ENCODE measurements at places on chromosomes 6 and 20.
A peak's percentile ranks its signal among the peaks of the same experiment; 100 is the strongest.

- peak; percentile 18 for DNase-seq
Observed at GRCh38 chr6:44275749-44276648, 5.7 kb downstream of the TMEM151B start.

- DNase-seq: peak; percentile 57
Observed at GRCh38 chr6:119350202-119350951, 816 bp upstream of the MAN1A1 start.

DNA sequence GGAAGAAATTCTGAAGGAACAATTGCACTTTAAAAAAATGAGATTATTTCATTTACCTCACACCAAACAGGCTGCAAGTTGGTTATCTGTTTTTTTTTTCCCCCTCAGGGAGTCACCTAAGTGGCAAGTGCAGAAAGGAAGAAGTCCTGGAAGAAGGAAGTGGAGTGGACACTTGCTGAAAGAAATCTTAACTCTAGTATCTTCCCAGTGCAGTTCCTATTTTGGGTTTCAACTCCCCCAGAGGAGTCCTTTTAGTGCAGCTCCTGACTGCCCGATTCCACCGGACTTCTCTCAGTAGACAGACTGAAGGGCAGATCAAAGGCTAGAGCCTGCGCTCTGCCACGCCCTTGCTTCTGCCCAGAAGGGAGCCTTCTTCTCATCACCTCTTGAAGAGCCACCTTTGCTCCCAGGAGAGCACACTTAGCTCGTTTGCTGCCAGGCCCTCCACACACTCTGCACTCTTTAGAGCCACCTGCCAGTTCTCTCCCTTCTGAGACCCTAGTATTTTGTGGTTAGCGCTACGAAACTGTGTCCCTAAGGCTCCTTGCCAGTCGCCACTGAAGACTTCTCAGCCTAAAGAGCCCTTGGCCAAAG lies 4.9 kb downstream of the MTCL3 start:
- DNase-seq: no peak

DNA sequence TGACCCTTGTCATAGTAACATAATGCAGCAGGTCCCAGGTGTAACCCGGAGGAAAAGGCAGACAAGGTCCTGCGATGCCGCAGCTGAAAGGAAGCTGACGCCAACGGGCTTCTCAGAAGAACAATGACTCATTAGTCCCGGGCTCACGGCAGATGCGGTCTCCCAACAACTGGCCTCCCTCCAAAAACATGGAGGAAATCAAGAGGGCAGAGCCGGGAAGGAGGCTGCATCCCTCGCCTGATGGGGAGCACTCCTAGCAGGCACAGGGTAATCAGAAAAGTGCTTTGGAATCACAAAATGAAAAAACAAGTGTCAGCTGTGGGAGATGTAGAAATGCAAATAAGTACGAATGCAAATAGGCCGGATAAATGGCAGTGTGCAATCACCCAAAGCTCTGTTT lies 165.2 kb upstream of the AGPAT4 start:
- DNase-seq: peak; percentile 39

DNA sequence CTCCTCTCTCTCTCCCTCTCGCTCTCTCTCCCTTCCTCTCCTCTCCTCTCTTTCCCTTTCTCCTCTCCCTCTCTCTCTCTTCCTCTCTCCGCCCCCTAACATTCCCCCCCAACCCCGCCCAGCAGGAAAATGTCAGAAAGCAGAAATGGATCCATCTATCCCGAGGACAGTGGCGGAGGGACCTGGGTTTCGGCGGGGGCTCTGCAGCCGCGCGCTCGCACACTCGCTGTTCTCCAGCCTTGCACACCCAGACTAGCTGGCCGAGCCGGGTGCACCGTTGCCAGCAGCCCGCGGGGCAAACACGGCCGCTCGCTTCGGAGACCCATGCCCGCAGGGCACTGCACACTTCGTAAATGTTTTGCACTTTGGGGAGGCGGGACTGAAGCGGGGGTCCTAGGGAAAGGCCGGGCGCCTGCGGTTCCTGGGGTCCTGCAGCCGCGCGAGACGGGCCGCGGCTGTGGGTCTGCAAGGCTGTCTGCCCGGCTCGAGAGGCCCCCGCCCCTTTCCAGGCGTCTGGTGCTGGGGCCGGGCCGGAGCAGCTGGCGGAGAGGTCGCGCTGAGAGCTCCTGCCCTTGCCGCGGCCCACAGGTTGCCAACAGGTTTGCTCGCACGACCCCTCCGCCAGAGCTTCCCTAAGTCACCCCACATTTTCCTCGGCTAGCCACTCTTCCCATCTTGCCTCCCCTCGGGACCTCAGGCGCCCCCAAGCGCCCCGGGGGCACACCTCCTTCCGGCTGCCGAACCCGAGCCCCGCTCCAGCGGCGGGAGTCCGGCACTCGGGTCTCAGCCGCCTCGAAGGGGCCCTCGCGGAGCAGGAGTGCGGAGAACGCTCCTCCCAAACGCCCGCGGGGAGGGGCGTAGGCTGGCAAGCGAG lies 818 bp upstream of the MDGA1 start:
- DNase-seq: peak; percentile 28

DNA sequence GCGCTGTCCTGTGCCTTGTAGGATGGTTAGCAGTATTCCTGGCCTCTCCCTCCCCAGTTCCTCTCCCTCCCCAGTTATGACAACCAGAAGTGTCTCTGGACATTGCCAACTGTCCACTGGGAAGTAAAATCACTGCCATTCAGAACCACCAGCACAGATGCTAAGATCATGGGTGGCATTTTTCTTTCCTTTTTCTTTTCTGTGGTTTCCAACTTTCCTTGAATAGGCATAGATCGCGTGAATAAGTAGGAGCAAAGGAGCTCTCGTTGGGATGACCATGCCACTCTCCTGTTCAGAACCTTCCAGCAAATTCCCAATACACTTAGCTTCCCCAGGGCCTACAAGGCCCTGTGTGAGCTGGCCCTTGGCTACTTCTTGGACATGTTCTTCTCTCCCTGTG lies 59.0 kb downstream of the EYA2 start:
- no peak for DNase-seq

GRCh38 chr20:21583486-21584168 lies 69.8 kb upstream of the NKX2-2 start:
- DNase-seq: peak; percentile 95

DNA sequence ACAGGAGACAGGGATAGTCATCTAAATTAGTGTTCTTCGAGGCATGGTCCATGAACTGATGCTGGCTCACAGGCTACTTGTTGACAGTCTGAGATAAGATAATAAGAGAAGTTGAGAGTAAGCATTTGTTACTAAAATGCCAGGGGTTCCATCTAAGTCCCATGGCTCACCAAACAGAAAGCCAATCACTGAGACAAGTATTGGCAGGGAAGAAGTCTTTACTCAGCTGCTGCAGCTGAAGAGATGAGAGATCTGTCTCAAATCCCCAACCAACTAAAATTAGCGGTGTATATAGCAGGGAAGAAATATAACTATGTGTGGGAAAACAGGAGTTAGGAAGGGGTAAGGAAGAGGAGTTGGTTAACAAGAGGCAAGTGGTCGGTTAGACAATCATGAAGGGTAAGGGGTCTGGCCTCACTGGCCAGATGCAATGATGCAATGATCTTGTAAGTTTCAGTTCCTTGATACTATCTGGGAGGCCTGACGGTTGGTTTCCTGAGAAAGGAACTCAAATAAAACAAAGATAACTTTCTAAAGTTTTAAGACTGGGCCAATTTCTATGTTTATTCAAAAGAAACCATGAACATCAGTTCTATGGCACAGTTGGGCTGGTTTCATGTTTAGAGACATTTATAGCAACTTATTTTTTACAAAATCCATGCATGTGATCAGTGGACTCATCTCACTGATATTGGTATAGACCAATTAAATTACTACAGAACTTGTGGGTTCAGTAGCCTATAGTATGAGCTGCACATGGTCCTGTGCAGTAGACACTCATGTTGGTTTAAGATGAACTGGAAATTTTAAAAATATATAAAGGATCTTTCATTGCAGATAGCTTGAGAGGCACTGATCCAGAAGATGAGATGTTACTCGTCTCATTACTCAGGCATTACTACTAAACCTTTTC lies 9.9 kb upstream of the HEBP2 start:
- no peak for DNase-seq

DNA sequence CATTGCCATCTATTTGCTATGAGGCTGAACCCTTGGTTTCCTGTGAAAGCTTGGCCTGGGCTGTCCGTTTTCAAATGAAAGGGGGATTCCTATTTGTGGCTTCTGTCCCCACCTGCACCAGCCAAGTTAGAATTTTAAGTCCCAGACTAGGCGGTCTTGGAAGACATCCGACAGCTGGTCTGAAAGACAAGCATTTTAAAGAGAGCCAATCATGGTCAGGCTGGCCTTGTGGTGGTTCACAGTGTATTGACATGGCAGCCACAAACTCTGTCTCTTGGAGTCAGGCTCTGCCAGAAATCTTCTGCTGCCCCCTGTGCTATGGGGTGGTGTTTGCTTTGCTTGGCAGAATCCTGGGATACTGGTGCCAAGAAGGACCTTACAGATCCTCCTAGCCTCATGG lies 319.2 kb upstream of the MOCS1 start:
- no peak for DNase-seq

DNA sequence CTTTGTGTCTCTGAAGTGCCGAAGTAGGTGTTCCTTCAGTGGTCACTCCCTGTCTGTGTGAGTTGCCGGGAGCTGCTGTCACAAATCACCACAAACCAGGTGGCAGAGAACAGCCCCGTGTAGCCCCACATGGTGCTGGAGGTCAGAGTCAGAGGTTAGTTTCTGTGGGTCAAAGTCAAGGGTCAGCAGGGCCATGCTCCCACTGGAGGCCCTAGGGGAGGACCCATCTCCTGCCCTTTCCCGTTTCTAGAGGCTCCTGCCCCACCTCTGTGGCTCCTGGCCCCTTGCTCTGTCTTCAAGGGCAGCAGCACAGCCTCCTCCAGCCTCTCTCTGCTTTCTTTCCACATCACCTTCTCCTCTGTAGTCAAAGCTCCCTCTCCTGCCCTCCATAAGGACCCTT lies 264.3 kb downstream of the TAF4 start:
- no peak for DNase-seq

DNA sequence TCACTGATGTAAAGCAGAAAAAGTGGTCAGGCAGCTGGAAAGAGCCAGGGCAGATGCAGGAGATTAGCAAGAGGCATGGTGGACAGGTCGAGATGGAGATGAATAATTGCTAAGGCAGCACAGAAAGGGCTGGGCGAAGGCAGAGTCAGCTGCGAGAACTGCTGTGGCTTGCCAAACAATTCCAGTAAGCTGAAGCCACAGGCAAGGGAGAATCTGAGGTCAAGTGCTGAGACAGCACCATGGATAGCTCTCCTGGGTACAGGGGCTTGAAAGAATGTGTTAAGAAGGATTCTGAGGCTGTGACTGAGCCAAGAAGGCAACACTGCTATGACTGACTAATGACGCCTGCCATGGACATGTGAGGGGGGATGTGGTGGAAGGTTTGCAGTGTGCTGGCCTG lies 220.8 kb upstream of the FOXA2 start:
- no peak for DNase-seq

DNA sequence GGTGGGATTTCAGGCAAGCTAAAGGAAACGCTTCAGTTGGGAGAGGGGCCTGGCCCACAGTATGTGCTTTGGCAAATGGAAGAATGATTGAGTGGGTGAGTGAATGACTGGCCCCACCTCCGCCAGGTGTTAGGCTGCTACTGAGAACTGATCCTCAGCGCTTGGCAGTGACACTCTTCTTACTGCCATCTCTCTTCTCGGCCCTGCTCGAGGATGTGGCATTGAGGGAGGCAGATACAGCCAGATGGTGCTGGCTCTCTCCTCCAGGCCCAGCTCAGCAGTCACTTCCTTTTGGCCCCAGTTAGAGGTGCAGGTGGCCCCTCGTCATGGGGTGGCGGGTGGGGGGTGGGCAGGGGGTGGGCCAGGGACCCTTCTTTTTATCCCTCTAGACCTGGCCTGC lies 38.9 kb upstream of the KCNK5 start:
- peak; percentile 77 for DNase-seq
